ENCODE measurements at places on chromosomes 2 and 18.

DNA sequence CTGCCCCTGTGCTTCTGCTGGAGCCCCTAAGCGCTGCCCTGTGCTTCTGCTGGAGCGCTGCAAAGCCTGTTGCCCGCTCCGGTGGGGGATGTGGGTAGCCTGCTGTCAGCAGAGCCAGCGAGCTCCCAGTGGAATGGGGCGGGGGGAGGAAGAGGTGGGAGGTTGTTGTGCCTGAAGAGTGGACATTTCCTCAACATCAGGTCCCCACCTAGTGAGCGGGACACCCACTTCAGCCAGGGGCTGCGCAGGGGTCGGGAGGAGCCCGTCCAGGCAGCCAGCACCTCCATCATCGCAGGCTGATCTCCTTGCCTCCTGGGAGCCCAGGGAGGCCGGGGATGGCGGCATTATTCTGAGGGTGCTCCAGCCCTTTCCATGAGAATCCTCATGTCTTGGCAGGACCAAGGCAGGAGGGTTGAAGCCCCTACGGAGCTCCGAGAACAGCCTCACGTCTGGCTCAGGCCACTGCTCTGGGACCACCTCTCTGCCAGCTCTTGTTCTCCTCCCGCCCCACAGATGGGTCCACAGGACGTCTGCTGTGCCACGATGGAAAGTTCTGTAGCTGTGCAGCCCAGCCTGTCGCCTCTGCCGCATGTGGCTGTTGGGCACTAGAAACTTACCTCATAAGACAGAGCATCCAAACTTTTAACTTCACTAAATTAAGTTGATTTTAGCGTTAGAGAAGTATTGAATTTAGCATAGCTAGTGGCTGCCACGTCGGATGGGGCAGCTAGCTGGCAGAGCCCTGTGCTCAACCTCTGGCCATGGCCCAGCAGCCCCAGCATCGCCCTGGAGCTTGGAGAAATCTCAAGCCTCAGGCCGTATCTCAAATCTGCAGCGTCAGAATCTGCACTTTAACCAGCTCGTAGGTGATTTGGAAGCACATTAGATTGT, 1.9 kb upstream of the ALLC start:
- no peak for DNase-seq

GRCh38 chr2:201830666-201831065, 24.3 kb downstream of the CDK15 start:
- no peak for DNase-seq

DNA sequence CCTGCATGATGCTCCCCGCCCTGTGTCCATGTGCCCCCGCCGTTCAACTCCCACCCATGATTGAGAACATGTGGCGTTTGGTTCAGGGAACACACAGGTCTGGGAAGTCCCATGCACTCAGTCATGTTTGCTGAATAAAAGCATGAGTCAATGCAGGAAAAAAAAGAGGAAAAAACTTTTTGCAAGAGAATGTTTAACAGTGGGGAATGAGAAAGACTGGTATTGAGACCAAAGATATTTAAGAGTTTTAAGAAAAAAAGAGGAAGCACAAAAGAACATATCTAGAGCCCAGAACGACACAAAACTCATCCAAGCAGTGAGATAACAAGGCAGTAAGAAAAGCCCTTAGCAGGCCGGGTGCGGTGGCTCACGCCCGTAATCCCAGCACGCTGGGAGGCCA, 279.2 kb upstream of the THSD7B start:
- DNase-seq, result no peak

DNA sequence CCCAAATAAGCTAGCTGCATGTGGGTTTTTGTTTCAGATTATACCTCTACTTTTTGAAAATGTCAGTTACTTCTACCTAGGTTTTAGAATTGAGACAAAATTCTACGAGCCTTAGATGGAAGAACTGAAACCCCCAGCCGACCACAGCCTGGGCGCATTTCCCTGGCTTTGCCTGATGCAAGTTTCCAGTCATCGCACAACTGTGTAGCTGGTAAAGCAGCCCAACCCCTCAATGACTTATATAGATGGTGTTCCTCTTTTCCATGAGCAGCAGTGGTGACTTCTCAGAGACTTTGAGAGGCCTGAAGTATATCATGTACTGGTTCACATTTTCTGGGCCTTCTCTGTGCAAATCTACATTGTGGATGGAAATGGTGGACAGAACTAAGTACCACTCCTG, 515.4 kb upstream of the RAB6C start:
- no peak for DNase-seq

- DNase-seq, result no peak
Measured at GRCh38 chr2:240480834-240481623, 45.6 kb downstream of the GPC1 start.

DNA sequence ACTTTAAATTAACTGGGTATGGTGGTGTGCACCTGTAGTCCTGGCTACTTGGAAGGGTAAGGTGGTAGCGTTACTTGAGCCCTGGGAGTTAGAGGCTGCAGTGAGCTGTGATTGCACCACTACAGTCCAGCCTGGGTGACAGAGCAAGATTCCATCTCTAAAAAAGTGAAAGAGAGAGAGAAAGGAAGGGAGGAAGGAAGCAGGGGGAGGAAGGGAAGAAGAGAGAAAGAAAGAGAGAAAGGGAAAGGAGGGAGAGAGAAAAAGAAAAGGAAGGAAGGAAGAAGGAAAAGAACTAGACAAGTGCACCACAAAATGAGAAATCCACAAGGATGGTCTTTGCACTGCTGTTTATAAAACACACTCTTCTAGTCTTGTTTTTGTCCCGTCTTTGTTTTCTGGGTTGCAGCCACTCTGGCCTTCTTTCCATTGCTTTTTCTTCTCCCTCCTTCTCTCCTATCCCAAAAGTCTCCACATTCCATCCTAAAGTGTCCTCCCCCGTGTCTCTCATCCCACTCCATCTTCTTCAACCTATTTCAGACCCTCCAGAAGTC, 32.0 kb downstream of the PKDCC start:
- DNase-seq, result no peak

GRCh38 chr2:222290736-222291484, 7.9 kb downstream of the PAX3 start:
- DNase-seq, result no peak

DNA sequence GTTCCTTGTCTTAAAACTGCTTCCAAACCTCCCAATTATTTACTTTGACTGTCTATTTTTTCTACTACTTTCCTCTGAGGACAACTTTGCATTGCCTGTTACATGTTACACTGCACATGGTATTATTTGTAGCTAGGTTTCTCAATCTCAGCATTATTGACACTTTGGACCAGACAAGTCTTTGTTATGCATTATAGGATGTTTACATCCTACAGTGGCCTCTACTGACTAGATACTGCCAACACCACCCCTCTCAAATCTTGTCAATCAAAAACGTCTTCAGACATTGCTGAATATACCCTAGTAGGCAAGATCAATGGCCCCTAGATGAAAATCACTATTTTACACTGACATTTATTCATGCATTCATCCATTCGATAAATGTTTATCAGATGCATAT, 129.6 kb upstream of the DNAJC10 start:
- no peak for DNase-seq

- no peak for DNase-seq
Measured at GRCh38 chr2:58607448-58607847, 366.3 kb upstream of the FANCL start.

DNA sequence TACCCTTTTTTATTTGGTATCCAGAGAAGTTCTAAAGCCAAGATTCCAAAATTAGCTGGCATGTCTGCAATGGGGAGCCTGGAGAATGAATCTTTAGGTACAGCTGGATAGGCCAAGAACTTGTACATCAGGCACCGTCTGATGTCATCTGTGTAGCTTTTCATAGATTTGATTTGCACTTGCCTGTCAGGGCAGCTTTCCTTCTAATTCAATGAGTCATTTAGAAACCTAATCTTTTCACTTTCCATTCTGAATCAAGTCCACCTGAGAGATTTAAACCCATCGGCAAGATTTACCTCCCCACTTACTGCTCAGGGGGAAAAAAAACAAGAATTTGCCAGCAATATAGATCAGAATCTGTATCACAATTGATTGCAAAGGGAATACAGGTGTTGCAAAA, 60.9 kb upstream of the ACAA2 start:
- DNase-seq, result no peak

DNA sequence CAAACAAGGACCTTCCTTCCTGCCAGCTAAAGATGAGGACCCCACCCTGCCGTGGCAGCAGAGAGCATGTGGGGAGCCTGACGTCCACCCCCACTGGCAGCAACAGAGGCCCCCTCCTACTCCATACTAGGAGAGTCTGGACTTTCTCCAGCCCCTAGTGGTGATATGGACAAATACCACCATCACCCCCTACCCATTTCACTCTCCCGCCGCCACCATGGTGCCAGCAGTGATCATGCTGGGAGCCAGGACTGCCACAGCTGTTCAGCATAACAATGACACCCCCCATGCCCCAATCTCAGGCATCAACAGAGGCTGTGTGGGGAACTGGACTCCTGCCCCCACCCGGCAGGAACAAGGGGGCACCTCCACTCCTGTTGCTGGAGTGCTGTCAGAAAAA, 42.7 kb upstream of the ATP9B start:
- no peak for DNase-seq

- DNase-seq, result peak; percentile 71
Measured at GRCh38 chr2:158664987-158665386, 130.1 kb upstream of the DAPL1 start.

DNA sequence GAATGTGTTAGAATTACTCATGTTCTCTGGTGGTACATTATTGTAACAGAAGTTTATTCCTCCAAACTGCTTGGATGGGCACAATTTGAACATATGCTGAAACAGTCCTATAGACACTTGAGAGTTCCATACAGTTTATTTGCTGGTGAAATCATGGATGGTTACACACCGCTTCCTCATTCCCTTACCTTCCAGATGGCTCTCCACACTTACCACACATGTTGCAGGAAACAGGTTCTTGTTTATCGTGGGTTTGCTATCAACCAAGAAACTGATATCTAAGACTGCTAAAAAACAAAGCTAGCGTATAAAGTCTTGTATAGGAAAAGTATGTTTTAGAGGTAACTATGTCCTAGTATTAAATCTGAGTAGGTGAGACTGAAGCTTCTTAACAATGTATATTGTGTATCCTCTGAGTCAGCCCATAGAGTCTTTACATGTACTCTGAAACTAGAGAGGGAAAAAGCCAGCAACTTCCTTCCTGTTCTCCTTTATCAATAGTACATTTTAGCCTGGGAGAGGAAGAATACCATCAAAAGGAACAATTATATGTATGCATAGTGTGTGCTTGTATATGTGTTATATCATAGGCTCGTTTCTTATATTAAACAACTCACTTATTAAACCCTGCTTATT, 313.1 kb downstream of the PLCL1 start:
- DNase-seq, result no peak

- no peak for DNase-seq
Measured at GRCh38 chr2:225569995-225570394, 170.5 kb downstream of the NYAP2 start.

DNA sequence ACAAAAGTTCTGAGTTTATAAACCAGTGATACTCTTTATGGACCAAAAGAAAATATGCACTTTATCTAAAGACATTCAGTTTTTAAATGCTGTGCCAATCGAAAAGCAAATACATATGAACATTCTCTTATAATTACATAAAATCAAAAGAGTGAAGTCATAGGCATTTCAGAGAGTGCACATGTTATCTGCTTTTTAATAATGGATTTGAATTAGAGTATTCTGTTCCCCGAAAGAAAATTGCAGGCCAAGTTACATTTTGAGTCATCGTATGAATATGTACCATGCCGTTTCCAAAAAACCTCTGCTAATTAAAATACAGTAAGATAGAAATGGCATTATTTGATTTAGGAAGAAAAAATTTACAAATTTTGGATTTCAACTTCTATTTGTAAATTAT, 565.7 kb downstream of the ZEB2 start:
- no peak for DNase-seq

- no peak for DNase-seq
Measured at GRCh38 chr2:152587187-152587947, 129.9 kb downstream of the PRPF40A start.

DNA sequence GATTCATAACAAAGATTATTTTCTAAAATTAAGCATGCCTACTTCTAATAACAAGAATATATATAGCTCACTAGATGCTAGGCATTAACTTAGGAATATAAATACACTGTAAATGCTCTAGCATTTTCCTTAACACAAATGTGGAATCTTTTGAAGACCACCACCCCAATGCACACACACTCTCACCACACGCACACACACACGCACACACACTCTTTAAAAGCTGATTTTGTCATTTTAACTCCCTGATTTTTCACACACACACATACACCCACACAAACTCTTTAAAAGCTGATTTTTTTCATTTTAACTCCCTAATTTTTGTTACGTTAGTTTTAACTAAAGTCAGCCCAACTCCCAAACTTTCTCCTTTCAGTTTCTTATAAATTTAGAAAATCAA, 3.0 kb downstream of the COL5A2 start:
- DNase-seq, result no peak

- no peak for DNase-seq
Measured at GRCh38 chr18:54440292-54440691, 82.6 kb downstream of the C18orf54 start.

- DNase-seq, result no peak
Measured at GRCh38 chr18:79555885-79556284, 123.7 kb upstream of the CTDP1 start.

GRCh38 chr2:145194673-145195072, 674.8 kb upstream of the ZEB2 start:
- DNase-seq, result no peak

- no peak for DNase-seq
Measured at GRCh38 chr18:38007676-38008330, 442.2 kb upstream of the CELF4 start.

GRCh38 chr2:64504774-64505720, 19.1 kb upstream of the AFTPH start:
- DNase-seq, result no peak

DNA sequence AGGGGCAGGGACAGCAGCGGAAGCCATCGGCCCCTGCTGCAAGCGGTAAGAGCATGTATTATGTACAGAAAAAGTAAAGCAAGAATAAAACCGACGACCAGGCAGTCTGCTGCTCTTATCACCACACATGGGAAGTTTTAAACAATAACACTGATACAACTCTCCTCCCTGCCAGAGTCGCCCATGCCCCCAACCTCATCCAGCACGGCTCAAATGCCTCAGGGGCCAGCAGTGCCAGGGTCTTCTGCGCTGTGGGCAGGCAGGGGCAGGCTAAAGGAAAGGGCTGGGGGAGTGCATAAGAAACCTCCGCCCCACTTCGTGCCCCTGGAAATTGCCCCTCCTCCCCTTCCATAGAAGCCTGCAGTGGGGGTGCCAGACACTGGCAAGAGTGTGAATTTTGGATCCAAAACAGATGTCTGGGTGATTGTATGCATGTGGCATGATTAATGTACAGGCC, 10.1 kb downstream of the TEX51 start:
- no peak for DNase-seq

GRCh38 chr2:70103531-70104061, 16.3 kb downstream of the PCBP1 start:
- no peak for DNase-seq

GRCh38 chr18:9974279-9974915, 60.6 kb downstream of the VAPA start:
- no peak for DNase-seq

DNA sequence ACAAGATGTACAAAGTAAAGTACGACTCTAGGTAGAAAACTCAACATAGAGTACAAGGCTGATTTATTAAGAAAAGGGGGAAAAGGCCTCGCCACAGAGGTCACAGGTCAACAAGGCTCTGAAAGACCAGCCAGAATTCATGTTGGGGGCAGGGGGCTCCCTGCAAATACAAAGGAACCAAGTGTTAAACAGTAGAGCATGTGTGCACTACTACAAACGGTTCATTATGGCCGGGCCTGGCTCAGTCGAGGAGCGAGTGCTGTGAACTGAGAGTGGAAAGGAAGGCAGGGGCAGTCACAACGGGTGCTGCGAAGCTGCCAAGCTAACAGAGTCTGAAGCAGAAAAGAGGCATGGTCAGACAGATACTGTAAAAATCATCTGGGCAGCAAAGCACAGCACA, 77.1 kb downstream of the MBOAT2 start:
- DNase-seq, result no peak

- DNase-seq, result no peak
Measured at GRCh38 chr2:209351636-209352035, 72.2 kb upstream of the MAP2 start.

All from AG20443 (cell line).